Epithelial cell of proximal tubule (primary cell): ENCODE measurements at places on chromosomes 5 and 9.

- DNase-seq: no peak
These were observed 209.3 kb downstream of the GAPVD1 start for GRCh38 chr9:125470767-125471580.

GRCh38 chr5:64700765-64701164, 10.5 kb downstream of the SHISAL2B start:
- DNase-seq: no peak

DNA sequence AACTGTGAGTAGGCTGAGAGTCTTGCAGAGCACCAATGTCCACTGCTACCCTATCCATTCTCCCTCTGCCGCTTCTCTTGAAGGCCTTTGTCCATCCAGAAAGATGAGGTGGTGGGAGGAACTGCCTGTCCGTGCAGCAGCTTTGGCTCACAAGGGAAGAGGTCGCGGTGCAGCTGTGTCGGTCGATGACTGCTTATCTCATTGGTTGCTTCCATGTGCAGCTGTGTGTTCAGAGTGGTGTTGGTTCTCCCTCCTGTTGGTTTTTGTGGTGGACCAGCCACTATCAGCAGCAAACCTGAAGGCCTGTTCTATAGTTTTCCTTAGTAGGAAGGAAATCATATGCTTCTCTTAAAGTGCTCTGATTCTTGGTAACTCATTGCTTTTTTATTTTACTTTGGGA, 40.7 kb downstream of the SPTAN1 start:
- no peak for DNase-seq

- no peak for DNase-seq
These were observed 121.5 kb downstream of the RGS3 start for GRCh38 chr9:113585085-113585442.

GRCh38 chr9:38214432-38214831, 145.4 kb upstream of the SHB start:
- DNase-seq: no peak

- no peak for DNase-seq
These were observed 202.8 kb downstream of the CWC27 start for GRCh38 chr5:64971513-64971912.

- no peak for DNase-seq
These were observed 77.0 kb downstream of the DCP2 start for GRCh38 chr5:113053511-113053995.

DNA sequence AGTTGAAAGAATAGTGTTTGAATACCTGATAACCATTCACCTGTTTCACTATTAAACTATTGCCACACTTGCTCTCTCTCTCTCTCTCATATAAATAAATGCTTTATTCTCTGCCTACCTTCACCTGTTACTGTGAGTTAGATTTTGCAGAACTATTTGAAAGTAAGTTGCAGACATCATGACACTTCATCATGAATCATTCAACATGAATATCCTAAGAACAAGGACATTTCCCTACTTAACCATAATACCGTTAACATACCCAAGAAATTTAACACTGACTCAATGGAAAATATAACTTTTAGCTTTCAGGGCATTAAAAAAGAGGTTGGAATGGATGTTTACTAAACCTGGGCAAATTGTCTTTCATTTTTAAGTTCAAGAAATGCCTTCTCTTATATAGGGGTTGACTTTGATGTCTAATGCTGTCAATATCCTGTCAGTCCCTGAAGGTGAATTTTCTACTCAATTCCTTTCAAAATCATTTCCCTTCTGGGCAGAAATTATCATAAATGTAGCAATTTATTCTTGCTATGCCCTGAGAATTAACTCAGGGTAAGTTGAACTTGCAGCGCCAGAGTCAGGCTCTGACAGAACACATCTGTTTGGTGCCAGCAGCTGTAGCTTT, 582.6 kb upstream of the TLE4 start:
- DNase-seq: no peak

- no peak for DNase-seq
These were observed 76.4 kb upstream of the PRSS3 start for GRCh38 chr9:33718987-33719386.

- no peak for DNase-seq
These were observed at the start of gene AGPAT2 for GRCh38 chr9:136686794-136687711. AGPAT2 (minus strand) TSS chr9:136687457; CDS start chr9:136687357, 100 bp downstream.

GRCh38 chr5:101605700-101606099, 690.4 kb downstream of the SLCO4C1 start:
- DNase-seq: no peak

GRCh38 chr5:124056991-124057723, 545.2 kb downstream of the CSNK1G3 start:
- no peak for DNase-seq

DNA sequence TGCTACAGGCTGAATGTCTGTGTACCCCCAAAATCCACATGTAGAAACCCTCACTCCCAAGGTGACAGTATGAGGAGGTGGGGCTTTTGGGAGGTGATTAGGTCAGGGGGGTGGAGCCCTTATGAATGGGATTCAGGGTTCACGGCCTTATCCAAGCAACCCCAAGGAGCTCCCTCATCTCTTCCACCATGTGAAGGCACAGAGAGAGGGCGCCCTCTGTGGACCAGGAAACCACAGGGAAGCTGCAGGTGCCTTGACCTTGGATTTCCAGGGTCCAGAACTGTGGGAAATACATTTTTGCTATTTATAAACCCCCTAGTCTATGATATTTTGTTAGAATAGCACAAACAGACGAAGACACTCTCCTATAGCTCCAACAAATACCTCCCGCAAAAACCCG, 53.6 kb upstream of the IRX2 start:
- DNase-seq: no peak

- DNase-seq: no peak
These were observed 6.8 kb upstream of the SMARCA2 start for GRCh38 chr9:2008372-2008771.

DNA sequence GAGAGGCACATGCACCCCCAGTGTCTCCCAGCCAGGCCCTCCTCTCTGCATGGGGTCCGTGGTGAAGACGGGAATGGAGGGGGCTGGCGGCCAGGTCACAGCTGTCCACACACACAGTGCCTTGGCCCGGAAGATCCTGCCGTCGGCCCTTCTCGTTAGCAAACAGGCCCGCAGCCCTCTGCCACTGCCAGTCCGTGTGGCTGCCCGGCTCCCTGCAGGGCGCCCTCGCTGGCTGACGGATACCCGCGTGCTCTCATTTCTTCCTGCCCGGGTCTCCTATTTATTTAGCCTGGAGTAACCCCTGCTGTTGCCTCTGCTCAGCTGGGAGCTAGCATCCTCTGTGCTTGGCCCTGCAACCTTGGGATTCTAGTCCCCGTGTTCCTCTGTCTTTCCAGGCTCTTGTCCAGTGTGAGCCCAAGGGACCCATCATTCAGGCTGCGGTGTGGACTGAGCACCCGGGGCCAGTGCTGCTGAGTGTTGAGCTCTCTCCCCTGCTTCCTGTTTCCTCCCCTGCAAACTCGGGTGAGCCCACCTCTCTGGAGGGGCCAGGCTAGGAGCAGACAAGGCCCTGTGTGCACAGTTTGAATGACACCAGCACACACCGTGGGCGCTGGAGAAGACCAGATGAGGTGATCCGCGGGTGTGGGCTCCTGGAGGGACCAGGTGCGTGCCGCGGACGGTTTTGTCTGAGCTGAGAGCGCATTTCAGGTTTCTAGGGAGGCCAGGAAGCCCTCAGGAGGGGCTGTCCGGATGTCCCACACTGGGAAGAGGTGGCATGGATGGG, 14.6 kb upstream of the RNU6ATAC start:
- no peak for DNase-seq

DNA sequence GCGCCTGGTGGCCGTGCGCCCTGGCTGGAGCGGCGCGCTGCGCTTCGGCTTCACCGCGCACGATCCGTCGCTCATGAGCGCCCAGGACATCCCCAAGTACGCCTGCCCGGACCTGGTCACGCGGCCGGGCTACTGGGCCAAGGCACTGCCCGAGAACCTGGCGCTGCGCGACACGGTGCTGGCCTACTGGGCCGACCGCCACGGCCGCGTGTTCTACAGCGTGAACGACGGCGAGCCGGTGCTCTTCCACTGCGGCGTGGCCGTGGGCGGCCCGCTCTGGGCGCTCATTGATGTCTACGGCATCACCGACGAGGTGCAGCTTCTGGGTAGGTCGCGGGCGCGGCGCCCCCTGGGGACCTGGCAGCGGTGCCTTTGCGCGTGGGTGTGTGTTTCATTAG, 28.9 kb downstream of the NEURL1B start:
- DNase-seq: no peak

- DNase-seq: no peak
These were observed 60.4 kb downstream of the RAPGEF1 start for GRCh38 chr9:131679261-131680020.

DNA sequence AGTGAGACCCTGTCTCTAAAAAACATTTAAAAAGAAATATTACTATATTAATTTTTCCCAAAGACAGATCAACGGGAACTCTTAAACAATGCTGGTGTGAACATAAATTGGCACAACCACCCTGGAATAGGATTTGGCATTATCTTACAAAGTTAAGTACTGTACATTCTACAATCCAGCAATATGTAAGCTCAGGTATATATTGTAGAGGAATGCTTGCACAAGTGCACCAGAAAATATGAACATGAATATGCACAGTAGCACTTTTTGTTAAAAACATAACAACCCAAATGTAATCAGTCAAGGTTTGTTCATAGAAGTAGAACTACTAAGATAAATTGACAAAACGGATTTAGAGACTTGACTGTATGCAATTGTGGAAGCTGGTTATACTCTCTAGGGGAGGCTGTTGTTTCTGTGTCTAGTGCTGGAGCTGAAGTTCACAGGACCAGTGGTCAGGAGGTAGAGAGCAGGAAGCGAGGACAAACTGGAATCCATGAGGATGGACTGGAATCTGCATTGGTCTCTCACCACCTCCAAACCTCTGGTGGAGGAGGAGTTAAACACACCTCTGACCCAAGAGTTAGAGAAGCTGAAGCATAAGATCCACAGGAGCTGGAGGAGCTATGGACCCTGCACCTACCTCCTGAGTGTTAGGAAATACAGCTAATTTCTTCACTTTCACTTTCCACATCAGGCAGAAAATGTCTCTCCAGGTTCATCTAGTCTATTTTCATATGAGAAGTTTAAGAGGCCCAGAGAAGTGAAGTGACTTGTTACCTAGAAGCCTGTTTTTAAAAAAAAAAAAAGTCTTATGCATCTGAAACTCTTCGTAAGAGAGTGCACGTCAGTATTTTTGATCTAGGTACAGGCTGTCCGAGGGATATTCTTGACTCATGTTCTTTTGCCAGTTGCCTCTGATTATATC, 20.3 kb upstream of the RIC1 start:
- no peak for DNase-seq

DNA sequence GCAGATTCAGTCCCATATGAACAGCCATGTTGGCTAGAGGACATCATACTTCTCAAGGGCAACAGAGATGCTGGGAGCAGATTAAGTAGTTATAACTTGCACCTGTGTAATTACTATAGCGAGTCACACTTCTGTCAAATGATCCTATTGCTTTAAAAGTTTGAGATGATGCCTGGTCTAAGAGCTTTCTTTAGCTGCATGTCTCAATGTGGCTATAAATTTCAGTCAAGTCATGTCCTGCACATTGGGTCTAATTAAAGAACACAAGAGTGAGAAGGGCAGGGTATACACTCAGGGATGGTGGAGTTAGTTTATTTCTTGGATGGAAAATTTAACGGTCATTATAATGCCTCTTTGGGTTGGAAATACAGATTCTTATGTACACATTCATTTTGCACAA, 557.3 kb downstream of the RAB3C start:
- DNase-seq: no peak

DNA sequence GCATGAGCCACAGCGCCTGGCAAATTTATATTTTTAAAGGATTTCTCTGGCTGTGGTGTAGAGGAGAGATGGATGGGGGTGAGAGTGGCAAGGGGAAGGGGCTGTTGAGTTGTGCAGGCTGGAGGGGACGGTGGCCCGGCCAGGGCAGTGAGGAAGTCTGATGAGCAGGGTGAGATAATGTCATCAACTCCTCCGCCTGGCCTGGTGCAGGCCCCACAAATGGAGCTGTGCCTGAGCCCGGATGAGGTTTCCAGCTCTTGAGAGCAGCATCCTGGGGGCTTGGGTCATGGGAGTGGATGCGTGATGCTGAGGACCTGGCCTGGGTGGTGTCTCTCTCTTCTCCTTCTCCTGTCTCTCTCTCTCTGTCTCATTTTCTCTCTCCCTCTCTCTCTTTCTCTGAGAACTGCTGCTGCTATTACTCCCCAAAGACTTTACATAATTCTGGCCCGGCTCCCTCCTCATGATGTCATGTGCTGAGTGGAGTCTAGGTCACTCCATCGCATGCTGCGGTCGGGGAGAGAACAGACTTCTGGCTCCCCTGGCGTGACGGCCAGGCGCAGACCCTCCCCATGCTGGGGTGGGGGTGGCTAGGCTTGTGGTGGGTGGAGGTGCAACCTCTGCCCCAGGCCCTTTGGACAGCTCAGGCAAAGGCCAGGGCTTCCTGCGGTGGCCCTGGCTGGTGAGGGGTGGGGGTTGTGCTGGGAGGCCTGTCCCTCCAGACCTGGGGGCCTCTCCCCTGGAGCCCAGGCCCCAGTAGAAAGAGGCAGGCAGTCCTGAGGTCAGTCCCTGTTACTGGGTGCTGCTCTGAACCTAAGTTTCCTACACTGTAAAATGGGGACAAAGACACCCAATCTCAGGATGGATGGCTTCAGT, 26.4 kb downstream of the FGF18 start:
- no peak for DNase-seq

GRCh38 chr5:88021141-88021540, 247.5 kb downstream of the TMEM161B start:
- DNase-seq: no peak

DNA sequence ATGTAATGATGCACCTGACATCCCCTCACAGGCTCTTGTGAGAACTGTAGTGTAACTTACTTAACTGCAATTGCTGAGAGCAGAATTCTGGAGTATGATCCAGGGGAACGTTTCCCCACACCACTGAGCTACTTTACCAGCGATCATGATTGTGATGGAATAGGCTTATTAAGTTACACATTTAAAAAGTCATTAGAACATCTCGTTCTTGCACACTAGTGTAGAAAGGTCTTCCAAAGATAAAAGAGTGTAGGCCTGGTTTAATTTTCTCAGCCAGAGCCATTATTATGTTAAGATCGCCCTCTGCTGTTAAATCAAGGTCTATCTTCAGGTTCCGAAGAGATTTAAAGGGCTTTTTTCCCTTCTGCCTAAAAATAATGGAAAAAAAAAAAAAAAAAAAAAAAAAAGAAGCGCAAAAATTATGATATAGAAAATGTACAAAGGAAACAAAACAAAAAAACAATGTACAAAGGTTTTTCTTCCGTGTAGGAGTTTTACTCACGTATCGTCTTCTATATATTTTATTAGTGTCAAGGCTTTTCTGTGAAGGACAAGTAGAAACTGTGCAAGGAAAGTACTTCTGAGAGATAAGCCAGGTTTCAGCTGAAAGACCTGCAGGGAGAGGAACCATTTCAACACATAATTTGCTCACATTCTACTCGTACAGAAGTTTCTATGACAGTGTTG, 18.6 kb upstream of the MOB3B start:
- no peak for DNase-seq

DNA sequence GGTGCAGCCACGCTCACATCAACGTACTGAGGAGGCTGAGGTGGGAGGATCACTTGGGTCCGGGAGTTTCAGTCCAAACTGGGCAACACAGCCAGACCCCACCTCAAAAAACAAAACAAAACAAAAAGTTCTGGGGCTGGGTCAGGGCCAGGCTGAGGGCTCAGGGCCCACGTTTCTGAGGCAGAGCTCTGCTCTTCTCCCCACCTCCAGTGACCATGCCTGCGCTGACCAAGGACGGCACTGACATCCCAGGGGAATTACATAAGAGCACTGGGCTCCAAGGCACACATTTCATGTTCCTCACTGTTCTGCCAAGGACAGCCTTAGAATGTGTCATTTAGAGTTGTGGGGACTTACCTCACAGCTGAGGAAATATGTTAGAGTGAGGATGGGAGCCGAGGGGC, 40.4 kb upstream of the TESK1 start:
- no peak for DNase-seq

- DNase-seq: no peak
These were observed 8.3 kb downstream of the C9orf152 start for GRCh38 chr9:110199643-110200042.

GRCh38 chr9:97364769-97365490, 47.0 kb upstream of the TDRD7 start:
- no peak for DNase-seq
